ENCODE measurements at places on chromosomes 3 and 15. TPM values are rescaled to one million over a fixed set of nuclear protein-coding genes. Genes with fewer than 3 reads are reported as not detected.

CCK gene
- polyA plus RNA-seq = 0.37 TPM

COX5A gene
- polyA plus RNA-seq = 181 TPM

SRPRB gene
- polyA plus RNA-seq = 53.1 TPM

DNA sequence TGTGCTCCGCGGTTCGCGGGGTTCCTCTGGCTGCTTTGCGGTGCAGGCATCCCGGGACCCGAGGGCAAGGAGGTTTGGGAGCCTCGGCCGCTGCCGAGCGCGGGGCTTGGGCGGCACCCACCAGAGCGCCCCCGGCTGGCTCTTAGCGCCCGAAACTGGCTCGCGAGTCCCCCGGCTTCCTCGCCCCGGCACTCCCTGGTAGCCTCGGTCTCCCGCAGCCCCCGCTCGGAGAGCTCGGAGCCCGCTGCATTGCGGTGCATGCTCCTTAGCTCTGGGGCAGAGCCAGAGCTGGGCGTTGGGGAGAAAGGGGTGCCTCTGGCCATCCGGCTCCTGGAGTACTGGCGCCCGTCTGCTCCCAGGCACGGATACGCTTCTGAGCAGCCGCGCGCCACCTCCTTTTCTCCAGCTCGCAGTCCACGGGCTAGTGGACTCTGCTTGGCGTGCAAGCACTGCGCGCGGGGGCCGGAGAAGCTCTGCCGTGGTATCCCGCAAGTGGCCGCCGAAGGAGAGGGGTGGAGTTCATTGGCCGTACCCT lies 753 bp downstream of the EPHB1 start:
- DNase-seq = peak; percentile 14

- DNase-seq = no peak
These were observed 32.9 kb upstream of the CRTC3 start for GRCh38 chr15:90496791-90497190.

GRCh38 chr3:126728680-126729079 lies 24.6 kb downstream of the CHCHD6 start:
- no peak for DNase-seq
